ENCODE measurements at places on chromosomes 13 and 19. TPM values are rescaled to one million over a fixed set of nuclear protein-coding genes. Genes with fewer than 3 reads are reported as not detected.

GRCh38 chr19:10538204-10538983, 5.3 kb upstream of the ATG4D start:
- H3K27me3 ChIP-seq, result peaks cover 48% of the 10 kb centered on the region
- H3K27ac ChIP-seq, result no peak overlapping the region
- H3K4me1 ChIP-seq, result peaks cover 8% of the 10 kb centered on the region
- no peak for DNase-seq
- H3K4me3 ChIP-seq, result no peak overlapping the region
- no peaks in the 10 kb centered on the region for H3K36me3 ChIP-seq

DNA sequence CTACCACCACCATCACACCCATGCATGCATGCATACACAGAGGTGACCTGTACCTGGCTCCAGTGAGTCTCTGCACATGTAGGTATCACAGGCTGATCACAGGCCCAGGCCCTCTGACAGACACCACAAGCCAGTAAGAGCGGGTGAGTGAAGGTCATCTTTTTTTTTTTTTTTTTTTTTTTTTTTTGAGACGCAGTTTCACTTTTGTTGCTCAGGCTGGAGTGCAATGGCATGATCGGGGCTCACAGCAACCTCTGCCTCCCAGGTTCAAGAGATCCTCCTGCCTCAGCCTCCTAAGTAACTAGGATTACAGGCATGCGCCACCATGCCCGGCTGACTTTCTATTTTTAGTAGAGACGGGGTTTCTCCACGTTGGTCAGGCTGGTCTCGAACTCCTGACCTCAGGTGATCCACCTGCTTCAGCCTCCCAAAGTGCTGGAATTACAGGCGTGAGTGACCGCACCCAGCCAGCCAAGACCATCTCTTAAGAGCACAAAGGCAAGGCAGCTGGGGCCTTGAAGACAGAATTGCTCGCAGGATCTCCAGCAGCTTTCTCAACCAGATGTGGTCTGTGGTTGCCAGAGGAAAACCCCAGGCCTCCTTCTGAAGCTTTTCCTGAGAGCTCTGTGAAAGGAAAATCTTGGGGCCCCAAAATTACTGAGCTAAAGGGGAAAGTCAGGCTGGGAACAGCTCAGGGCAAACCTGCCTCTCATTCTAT, 3.2 kb upstream of the NKG7 start:
- H3K36me3 ChIP-seq, result peaks cover 8% of the 10 kb centered on the region
- peak; percentile 51 for DNase-seq
- H3K4me1 ChIP-seq, result peaks cover 58% of the 10 kb centered on the region
- no peaks in the 10 kb centered on the region for H3K27me3 ChIP-seq
- peak overlapping the region; percentile 90 for H3K27ac ChIP-seq

The ZSCAN4 gene
- not detected for total RNA-seq

The ZNF99 gene
- not detected for total RNA-seq

The ZNF134 gene
- 29.7 TPM for total RNA-seq
